ENCODE measurements at places on chromosomes 12 and 14. TPM values are rescaled to one million over a fixed set of nuclear protein-coding genes. Genes with fewer than 3 reads are reported as not detected.
A peak's percentile ranks its signal among the peaks of the same experiment; 100 is the strongest.

GRCh38 chr14:102583726-102584125 lies 8.7 kb upstream of the RCOR1 start:
- no peak for DNase-seq
- no peak overlapping the region for H3K27ac ChIP-seq
- no peaks in the 10 kb centered on the region for H3K36me3 ChIP-seq
- peaks cover 6% of the 10 kb centered on the region for H3K4me1 ChIP-seq
- no peak overlapping the region for H3K4me3 ChIP-seq
- H3K27me3 ChIP-seq = no peaks in the 10 kb centered on the region

DNA sequence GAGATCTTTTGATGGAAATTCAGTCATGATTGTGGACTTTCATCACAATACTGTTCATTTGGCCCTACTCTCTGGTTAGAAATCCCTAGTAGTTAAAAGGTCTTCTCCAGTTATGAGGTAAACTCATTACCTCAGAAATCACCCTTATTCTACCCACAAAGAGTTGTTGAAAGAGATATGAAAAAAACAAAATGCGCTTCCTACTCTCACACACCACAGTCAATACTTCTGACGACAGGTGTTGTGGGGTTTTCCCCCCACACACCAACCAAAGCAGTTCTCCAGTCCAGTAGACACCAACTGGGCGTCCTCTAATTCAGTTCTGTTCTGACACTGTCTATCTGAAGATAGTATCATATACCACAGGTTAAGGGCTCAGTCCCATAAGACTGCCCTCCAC lies 54.9 kb downstream of the TRMT5 start:
- H3K4me3 ChIP-seq = no peak overlapping the region
- H3K27ac ChIP-seq = no peak overlapping the region
- no peaks in the 10 kb centered on the region for H3K27me3 ChIP-seq
- DNase-seq = no peak
- H3K36me3 ChIP-seq = no peaks in the 10 kb centered on the region

GRCh38 chr12:32270818-32271710 lies 128.3 kb upstream of the FGD4 start:
- peaks cover 3% of the 10 kb centered on the region for H3K36me3 ChIP-seq
- peak overlapping the region; percentile 68 for H3K27ac ChIP-seq
- DNase-seq = no peak

GRCh38 chr12:12194206-12194605 lies 72.6 kb downstream of the LRP6 start:
- no peak overlapping the region for H3K27ac ChIP-seq
- peaks cover 17% of the 10 kb centered on the region for H3K27me3 ChIP-seq
- H3K4me3 ChIP-seq = no peak overlapping the region
- H3K36me3 ChIP-seq = peaks cover 2% of the 10 kb centered on the region

DNA sequence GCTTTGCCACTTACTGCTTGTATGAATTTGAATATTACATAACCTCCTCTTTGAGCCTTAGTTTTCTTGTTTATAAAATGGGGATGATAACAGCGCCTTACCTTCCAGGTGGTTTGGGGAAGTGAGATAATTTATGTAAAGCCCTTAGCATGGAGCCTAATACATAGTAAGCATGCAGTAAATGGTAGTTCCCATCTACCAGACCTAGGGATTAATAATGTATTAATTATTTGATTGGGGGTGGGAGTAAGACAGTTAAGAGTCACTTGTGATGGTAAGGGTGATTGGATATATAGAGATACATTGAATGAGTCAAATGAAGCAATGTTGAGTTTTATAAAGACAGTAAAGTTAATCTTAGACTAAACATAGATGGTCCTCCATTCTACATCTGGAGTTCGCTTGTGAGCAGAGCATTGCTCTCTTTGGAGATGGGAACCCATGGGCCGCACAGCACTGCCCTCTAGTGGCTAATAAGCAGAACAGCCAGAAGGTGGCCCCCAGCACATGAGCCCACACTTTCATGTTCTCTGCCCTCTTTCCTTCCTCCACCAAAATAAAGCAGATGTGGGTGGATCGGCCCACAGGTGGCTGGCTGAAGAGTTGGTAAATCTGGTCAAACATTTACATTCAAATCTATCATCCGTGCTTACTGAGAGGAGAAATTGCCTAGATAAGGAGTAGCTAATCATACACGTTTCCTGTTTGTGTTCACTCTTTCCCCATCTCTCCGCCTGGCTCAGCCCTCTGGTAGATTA lies 26.5 kb upstream of the TAMALIN start:
- H3K4me3 ChIP-seq = peak overlapping the region; percentile 28
- peak; percentile 55 for DNase-seq
- H3K27ac ChIP-seq = peak overlapping the region; percentile 32
- H3K4me1 ChIP-seq = peaks cover 20% of the 10 kb centered on the region
- H3K27me3 ChIP-seq = no peaks in the 10 kb centered on the region
- H3K36me3 ChIP-seq = peaks cover 8% of the 10 kb centered on the region

GRCh38 chr14:35159742-35160409 lies 37.5 kb downstream of the PRORP start:
- no peak for DNase-seq
- H3K36me3 ChIP-seq = peaks cover 14% of the 10 kb centered on the region
- peak overlapping the region; percentile 90 for H3K27ac ChIP-seq
- H3K27me3 ChIP-seq = no peaks in the 10 kb centered on the region
- no peak overlapping the region for H3K4me3 ChIP-seq

DNA sequence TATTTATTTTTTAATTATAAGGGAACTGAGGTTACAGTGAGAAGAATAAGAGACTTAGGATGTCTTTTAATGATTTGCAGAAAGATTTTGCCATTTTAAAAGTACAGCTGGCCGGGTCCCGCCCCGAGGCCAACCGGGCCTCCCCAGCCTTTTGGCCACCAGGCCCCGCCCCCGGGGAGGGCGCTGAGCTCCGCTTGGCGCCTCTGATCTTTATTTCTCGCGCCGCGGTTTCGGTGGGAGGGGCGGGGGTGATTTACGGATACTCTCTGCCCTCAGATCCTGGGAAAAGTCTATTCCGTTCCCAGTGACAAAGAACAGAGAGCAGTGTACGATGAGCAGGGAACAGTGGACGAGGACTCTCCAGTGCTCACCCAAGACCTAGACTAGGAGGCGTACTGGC lies 17.7 kb downstream of the ZFYVE26 start:
- H3K27me3 ChIP-seq = no peaks in the 10 kb centered on the region
- H3K36me3 ChIP-seq = peaks cover 14% of the 10 kb centered on the region
- H3K4me3 ChIP-seq = no peak overlapping the region
- peaks cover 5% of the 10 kb centered on the region for H3K4me1 ChIP-seq
- DNase-seq = no peak

DNA sequence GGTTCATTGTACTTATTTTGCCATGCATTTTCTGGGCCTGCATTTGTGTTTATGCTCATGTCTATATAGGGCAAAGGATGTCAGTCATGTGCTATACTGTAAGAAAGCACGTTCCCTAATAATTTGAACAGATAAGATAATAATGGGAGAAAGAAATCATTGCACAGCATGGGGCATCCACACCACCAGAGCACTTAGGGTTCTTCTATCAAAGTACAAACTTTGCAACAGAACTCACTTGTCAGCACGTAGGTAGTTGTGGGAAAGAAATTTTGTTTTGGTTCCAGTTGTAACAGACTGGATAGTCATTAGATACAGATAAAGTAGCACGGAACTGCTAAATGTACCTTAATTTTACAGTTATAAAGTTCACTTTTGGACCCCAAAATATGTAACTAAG lies 10.1 kb downstream of the PPP1CC start:
- peaks cover 3% of the 10 kb centered on the region for H3K36me3 ChIP-seq
- H3K4me1 ChIP-seq = peaks cover 53% of the 10 kb centered on the region
- DNase-seq = no peak

Gene FLRT2
- not detected for total RNA-seq

Gene RNASE2
- total RNA-seq = 1.2 TPM

Gene DPF3
- total RNA-seq = 1.2 TPM

Gene SLC2A13
- total RNA-seq = 3.0 TPM

Gene NINJ2
- total RNA-seq = 6.1 TPM

Gene KRT77
- total RNA-seq = not detected

Data from T-helper 17 cell (primary cell).